Stimulated activated CD4-positive, alpha-beta T cell treated with anti-CD3 and anti-CD28 coated beads, TNF-alpha, amount 100 ng/mL, for 1 hour (primary cell): ENCODE measurements at places on chromosomes 12 and 14.

DNA sequence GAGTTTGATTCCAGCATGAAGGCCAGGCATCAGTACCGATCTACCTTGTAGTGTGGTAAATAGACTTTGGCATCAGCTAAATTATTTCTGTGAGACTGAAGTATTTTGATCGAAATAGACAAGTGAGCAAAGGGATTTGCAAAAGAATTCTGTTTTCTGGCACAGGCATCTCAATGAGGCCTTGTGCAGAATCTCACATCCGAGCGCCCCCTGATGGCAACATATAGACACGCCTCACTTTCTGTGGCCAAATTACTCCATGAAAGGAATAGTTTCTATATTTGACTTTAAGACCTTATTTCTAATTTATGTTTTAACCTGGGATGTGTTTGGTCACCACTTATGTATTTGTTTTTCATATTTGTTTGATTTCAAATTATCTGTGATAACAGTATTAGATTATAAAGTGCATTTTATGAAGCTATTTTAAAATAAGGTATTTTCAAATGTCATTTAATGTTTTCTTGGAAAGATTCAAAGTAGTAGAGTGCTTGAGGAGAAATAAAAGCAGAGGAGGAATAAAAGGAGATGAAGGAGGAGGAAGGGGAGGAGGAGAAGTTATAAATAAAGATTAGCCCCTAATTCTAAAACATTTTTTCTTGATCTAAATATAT lies 731.9 kb downstream of the NRXN3 start:
- no peak for DNase-seq

DNA sequence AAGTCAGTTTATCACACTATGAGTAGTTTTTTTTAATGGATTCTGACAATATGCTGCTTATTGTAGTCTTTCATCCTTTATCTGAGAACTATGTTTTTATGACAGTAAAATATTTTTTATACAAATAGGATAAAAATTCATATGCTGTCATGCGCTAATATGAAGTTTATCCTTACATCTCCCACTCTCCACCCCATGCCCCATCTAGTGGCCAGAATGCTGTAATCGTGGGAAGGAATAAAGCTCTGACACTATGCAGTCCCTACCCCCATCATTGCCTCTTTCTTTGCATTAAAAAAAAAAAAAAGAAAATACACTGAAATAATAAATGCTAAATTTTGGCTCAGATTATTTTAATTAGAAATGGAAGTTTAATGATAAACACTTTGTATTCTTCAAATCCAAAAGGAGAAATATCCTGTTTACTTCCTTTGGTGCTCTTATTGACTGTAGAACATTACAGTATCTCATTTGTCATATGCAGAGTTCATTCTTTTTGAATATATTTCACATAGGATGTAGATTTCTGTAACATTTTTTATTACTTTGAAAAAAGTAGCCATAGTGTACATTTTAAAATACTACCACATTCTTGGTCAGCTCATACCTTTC lies 145.9 kb upstream of the SLCO1C1 start:
- DNase-seq: no peak

GRCh38 chr12:122878780-122879612 lies 16.9 kb downstream of the VPS37B start:
- no peak for DNase-seq

- DNase-seq: no peak
These were observed 58.5 kb downstream of the PLXNC1 start for GRCh38 chr12:94206886-94207285.

DNA sequence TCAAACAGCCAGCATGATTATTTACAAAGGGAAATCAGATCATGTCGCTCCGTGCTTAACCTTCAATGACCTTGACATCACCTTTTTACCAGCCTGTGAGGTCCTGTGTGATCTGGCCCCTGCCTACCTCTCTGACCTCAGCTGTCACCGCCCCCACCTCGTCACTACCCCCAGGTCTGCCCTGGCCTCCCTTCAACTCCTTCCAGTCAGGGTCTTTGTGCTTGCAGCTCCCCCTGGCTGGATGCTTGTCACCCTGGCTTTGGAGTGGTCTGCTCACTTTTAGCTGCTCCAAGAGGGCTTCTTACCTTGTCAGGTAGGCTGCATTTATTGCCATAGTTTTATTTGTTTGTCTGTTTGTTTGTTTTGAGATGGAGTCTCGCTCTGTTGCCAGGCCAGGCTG lies 8.2 kb upstream of the MAX start:
- DNase-seq: no peak

DNA sequence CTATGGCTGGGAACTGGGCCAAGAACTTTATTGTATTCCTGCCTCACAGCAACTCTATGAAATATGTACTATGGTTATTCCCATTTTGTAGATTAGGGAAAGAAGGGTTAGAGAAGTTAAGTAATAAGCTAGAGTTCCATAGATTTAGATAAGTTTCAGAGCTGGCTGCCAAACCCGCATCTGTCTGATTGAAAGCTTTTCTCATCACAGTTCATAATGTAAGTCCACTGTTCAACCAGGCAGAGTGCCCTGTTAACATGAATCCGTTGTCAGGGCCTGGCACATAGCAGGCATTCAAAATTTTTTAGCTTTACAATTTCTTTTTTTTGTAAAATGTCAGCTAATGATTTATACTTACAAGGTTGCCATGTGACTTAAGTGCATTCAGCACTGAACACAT lies 467.3 kb downstream of the NRXN3 start:
- DNase-seq: no peak

GRCh38 chr14:105882626-105883025 lies 356.2 kb downstream of the TMEM121 start:
- DNase-seq: no peak

DNA sequence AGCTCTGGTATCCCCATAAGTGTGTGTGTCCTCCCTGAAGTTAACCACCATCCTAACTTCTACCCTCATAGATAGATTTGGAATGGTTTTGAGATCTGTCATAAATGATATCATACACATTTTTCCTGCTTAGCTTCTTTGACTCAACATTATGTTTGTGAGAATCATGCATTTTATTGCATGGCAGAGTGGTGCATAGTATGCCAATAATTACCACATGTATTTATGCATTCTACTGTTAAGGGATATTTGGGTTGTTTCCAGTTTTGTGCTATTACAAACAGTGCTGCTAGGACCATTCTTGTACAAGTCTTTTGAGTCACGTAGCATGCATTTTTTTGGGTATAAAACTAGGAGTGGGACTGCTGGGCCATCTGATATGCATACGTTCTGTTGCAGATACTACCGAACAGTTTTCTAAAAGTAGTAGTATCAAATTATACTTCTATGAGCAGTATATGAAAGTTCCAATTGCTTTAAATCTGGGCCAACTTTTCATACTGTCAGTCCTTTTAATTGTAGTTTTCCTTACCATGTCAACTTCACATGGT lies 13.4 kb downstream of the GRIP1 start:
- DNase-seq: no peak

- DNase-seq: peak; percentile 79
These were observed 14.6 kb upstream of the PNMA1 start for GRCh38 chr14:73728717-73729330.

DNA sequence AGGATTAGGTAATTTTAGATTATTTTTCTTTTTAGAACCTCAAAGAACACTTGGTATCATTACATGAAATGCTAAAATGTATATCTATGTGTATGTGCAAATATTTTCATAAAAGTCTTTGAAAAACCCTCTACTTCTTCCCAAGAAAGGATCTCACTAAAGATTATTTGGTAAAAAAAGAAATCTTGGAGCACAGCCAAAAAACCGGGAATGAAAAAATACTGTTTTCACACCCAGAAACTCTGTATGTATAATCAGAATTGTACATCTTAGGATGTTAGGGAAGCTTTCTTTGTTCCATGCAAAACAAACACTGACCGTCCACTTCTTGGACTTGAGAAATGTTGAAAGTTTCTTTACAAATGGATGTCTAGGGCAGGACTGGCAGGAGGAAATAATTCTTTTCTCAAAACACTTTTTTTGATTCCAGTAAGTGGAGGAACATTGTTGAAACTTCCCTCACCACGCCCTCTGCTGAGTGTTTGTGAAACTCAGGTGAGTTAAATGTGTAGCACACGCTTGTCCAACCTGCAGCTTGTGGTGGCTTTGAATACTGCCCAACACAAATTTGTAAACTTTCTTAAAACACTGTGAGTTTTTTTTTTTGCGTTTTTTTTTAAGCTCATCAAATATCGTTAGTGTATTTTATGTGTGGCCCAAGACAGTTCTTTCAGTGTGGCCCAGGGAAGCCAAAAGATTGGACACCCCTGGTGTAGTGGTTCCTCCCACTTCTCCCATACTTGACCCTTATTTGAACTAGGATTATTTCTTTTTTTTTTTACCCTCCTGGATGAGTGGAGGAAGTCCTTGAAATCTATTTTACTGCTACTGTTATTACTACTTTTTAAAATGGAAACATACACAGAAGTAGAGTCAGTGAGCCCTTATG lies 26.6 kb downstream of the FBXO34 start:
- DNase-seq: no peak

- no peak for DNase-seq
These were observed 224.2 kb downstream of the KCNC2 start for GRCh38 chr12:74985293-74985985.

DNA sequence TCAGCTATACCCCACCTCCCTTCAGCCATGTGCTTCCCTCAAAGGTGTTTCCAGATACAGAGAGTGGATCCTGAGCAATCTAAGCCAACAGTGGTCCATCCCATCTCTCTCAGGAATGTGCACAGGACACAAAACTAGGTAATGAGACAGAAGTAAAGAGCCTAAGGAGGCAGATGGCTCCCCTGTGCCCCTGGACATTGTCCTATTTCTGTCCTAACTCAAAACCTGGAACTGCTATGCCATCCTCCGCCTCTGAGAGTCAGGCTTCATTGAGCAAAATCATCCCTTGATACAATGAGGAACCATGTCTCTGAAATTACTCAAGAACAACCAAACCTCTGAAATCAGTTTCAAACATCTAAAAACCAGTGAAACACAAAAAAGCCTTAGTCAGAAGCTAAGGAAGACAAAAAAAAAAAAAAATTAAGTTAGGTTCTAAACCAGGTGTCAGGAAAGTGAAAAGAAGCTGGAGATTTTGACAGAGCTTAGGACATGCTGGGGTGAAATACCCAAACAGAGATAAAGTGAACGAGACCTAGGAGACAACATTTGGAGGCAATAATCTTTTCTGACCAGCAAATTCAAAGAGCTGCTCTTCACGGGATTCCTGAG lies 200.3 kb upstream of the PLEKHG7 start:
- no peak for DNase-seq

DNA sequence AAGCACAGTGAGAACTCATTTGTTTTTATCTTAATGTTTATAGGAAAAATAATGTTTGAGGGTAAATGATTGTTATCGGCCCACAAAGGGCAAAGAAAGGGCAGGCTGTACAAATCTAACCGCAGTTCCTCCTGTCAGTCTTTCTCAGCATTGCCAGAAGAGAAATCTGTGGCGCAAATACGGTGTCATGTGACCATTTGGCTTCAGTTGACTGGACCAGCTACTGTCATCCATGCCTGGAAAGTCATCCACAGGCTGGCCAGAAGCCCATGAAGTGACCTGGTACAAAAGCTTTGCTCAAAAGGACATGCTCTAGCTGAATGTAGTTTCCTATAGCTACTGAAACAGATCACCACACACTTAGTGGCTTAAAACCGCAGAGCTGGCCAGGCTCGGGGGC lies 43.6 kb downstream of the HCAR2 start:
- no peak for DNase-seq

DNA sequence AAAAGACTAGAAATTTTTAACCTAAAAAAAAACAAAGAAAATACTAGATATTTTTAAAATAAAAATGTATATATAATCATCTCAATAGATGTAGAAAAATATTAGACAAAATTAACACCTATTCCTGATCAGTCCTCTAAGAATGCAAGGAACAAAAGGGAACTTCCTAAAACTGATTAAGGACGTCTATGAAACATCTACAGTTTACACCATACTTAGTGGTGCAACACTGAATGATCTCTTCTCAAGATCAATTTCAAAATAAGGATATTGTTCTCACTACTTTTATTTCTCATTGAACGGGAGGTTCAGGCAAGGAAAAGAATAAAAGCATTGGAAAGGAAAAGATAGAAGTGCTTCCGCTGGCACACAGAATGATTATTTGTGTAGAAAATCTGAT lies 16.0 kb downstream of the OLR1 start:
- DNase-seq: no peak

- no peak for DNase-seq
These were observed 11.6 kb downstream of the RASSF8 start for GRCh38 chr12:25970082-25970481.

DNA sequence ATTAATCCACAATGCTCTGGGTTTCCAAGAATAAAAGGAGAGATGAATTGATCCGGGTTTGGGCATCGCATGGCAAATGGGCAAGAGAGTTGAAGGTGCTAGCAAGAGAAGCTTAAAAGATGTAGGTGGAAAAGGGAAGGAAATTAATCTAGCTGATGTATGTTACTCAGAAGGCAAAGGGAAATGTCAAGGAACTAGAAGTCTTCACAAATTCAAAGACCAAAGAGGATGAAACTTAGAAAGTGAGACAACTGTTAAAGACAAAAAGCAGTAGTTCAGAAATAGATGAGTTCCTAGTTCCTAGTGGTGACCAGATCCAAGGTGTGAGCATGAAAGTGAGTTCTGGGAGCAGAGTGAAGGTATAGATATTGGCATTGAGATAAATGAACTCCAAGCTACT lies 228.3 kb downstream of the SEC23A start:
- no peak for DNase-seq

- DNase-seq: peak; percentile 30
These were observed 29.1 kb upstream of the LRTM2 start for GRCh38 chr12:1791104-1791841.

DNA sequence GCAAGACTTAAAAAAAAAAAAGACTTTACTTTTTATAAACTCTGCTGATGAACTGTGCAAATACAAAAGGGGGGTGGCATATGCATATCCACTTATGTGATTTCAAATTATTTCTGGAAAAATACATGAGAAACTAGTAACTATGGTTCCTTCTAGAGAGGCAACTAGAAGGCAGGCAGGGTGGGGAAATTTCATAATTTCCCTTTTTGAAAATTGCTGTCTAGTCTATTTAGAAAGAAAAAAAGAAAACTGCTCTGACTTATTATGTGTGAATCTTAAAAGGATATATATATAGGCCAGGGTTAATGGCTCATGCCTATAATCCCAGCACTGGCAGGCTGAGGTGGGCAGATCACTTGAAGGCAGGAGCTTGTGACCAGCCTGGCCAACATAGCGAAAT lies 42.3 kb downstream of the ANAPC7 start:
- DNase-seq: no peak

- no peak for DNase-seq
These were observed 1445.8 kb upstream of the FLRT2 start for GRCh38 chr14:84084056-84084630.

GRCh38 chr14:102717276-102717675 lies 60.0 kb upstream of the TRAF3 start:
- no peak for DNase-seq

GRCh38 chr14:90815822-90816662 lies at the start of gene TTC7B:
Gene TTC7B (minus strand): TSS chr14:90816430. CDS start chr14:90816295, 135 bp downstream.
- DNase-seq: no peak

- no peak for DNase-seq
These were observed 165.0 kb upstream of the RTL1 start for GRCh38 chr14:101068313-101069227.

DNA sequence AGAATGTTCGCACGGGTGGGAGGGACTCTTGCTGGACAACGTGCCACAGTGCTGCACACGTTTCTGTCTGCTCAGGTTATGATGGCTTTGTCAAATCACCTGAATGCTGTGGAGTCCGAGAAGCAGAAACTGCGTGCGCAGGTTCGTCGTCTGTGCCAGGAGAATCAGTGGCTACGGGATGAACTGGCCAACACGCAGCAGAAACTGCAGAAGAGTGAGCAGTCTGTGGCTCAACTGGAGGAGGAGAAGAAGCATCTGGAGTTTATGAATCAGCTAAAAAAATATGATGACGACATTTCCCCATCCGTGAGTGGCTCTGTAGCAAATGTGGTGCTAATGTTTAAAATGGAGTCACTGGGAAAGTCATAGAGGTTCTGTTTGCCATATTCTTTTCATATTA lies 28.5 kb downstream of the KLC1 start:
- DNase-seq: no peak
